Activated naive CD4-positive, alpha-beta T cell (primary cell): ENCODE measurements at places on chromosomes 5 and 9.
A peak's percentile ranks its signal among the peaks of the same experiment; 100 is the strongest.

DNA sequence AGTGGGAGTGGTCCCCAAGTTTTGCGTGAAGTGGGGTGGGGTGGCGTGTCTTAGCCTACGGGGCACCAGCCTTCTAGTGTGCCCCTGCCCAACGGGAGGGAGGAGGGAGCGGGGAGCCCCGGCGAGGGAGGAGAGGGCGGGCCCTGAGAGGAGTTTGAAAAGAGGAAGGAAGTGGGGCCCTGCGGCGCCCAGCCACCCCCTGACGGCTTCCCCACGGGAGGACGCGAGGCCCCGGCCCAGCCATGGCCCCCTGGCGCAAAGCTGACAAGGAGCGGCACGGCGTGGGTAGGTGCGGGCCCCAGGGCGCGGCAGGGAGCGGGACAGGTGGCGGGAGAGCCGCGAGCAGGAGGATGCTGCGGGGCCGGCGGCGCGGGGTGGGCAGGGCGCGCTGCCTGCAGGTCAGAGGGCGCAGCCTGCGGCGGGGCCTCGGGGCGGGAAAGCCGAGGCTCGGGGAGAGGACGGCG, at the start of gene DOCK2:
TSS of gene DOCK2 (plus strand) at position 191 of the 464 bp plus-strand sequence. CDS start at position 243, 52 bp downstream.
- DNase-seq, result peak; percentile 59

DNA sequence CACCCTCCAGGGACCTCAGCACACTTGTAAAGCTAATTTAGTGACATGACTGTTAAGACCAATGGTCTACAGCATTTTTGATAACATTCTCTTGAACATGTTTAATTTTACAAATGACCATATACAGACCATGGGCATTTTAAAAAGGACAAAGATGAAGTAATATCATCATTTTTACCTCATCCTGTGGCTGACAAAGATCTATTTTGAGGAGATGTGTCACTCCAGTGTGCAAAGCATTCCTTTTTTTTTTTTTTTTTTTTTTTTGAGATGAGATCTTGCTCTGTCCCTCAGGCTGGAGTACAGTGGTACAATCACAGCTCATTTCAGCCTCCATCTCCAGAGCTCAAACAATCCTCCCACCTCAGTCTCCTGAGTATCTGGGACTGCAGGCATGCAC, 118.2 kb upstream of the TBC1D2 start:
- DNase-seq, result no peak

- peak; percentile 11 for DNase-seq
Measured at GRCh38 chr9:34252670-34253459, 74.0 kb downstream of the UBAP1 start.

- no peak for DNase-seq
Measured at GRCh38 chr5:80289320-80289719, 30.5 kb upstream of the SPZ1 start.

DNA sequence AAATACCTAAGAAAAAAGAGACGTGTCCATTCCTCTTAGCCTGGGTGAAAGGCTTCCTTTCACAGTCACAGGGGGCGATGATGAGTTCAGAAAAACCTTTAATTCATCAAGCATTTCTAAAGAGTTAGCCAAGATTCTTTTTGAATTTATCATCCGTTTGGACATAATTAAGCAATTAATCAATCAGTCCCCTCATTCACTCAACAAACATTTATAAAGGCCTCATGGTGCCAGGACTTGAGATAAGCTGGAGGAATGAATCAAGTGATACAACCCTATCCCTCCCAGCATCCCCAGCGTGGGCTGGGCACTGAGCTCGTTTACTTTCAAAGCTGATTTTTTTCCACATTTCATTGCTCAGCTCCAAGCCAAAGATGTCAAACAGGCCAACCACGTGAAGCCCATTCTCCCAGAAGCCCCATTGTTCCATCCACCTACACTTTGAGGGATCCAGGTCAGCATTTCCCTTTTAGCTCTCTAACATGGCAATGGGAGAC, 140.5 kb downstream of the SLIT3 start:
- no peak for DNase-seq
